ENCODE measurements at places on chromosomes 2 and 18.

DNA sequence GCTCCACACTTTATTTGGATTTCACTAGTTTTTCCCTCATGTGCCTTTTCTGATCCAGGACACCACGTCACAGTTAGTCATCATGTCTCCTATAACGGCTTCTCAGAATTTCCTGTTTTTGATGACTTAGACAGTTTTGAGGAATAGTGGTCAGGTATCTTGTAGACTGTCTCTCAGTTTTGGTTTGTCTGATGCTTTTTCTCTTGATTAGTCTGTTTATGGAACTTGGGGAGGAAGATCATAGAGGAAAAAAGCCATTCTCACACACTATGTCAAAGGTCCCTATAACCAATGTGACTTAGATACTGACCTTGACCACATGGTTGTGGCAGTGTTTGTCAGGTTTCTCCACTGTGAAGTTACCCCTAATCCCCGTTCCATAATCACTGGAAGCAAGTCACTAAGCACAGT is 89.0 kb downstream of the RAPH1 start:
- peak; percentile 88 for DNase-seq

DNA sequence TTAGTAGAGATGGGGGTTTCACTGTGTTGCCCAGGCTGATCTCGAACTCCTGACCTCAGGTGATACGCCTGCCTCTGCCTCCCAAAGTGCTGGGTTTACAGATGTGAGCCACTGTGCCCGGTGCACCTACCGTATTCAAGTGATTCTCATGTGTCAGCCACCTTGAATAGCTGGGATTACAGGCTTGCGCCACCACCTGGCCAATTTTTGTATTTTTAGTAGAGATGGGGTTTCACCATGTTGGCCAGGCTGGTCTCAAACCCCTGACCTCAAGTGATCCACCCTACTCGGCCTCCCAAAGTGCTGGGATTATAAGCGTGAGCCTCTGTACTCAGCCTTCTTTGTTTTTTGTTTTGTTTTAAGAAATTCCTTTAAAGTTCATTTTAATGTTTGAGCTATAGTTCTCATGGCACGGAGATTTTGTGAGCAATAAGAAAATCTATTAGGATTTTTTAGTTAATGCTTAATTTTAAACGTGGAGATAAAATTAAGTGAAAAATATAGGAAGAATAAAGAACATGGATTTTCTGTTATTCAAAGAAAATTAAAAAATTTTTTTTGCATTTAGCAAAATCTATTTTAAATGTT is 242.6 kb downstream of the PHLPP1 start:
- peak; percentile 38 for DNase-seq

GRCh38 chr2:169761970-169762292 is 28.3 kb downstream of the KLHL23 start:
- DNase-seq = no peak

DNA sequence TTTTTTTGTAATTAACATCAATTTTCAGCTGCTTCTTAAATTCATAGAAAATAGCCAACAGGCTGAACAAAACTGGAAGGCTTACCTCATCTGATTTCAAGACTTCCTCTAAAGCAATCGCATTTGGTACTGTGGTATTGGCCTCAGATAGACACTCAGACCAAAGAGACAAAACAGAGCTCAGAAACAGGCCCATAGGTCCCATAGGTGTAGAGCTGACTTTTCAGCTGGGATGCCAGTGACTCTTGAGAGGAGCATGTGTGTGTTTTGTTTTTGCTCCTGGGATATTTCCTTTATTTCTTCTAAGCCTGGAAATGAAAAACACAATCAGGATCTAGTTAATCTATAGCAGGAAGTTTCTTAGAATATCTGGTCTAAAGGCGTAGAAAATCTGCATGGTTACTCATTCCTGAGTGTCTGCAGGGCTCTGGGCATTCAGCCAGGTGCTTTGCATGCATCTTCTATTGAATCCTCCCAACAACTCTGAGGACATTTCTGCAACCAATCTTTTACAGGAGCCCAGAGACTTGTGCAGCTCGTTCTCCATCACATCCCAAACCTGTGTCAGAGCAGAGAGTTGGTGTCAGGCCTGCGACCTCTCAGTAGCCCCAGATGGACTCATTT is 190.8 kb downstream of the RTP5 start:
- DNase-seq = peak; percentile 77

DNA sequence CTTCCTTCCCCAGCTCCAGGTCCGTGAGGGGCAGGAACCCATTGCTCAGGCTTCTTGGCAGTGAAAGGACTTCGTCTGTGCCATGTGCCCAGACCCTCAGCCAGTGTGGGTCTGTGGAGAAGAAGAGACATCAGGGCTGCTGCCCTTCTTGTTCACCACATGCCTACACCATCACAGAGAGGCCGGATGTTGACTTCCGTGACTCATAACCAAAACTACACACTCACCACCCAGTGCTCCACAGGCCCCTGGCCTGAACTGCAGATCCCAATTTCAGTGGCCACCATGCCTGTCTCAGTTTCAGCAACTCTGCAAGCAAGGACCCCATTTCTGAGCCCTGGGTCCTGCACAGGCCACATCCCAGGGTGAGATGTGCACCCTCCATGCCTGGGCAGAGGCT is 332.6 kb upstream of the SALL3 start:
- DNase-seq = no peak

GRCh38 chr2:216918088-216918680 is 58.3 kb upstream of the TNP1 start:
- peak; percentile 69 for DNase-seq

Measured in iris pigment epithelial cell (primary cell).